Natural killer cell treated with Interleukin-12 subunit alpha and Interleukin-12 subunit beta and Interleukin-15 and Interleukin-18, amount 100 ng/mL, for 72 hours (primary cell): ENCODE measurements at places on chromosomes 6 and 20. TPM values are rescaled to one million over a fixed set of nuclear protein-coding genes. Genes with fewer than 3 reads are reported as not detected.

The EYA2 gene
- not detected for total RNA-seq

The FOXQ1 gene
- not detected for total RNA-seq

The PTPRT gene
- not detected for total RNA-seq

GRCh38 chr6:127630800-127631199 is 53.8 kb downstream of the C6orf58 start:
- no peaks in the 10 kb centered on the region for H3K4me1 ChIP-seq
- H3K36me3 ChIP-seq, result no peaks in the 10 kb centered on the region

GRCh38 chr6:31948306-31948705 is 2.4 kb downstream of the CFB start:
- H3K36me3 ChIP-seq, result peaks cover 5% of the 10 kb centered on the region
- H3K27ac ChIP-seq, result no peak overlapping the region
- peaks cover 12% of the 10 kb centered on the region for H3K27me3 ChIP-seq
- H3K4me3 ChIP-seq, result no peak overlapping the region
- H3K4me1 ChIP-seq, result peaks cover 8% of the 10 kb centered on the region
- DNase-seq, result no peak

- H3K4me1 ChIP-seq, result peaks cover 56% of the 10 kb centered on the region
- peaks cover 19% of the 10 kb centered on the region for H3K27me3 ChIP-seq
- peaks cover 12% of the 10 kb centered on the region for H3K36me3 ChIP-seq
Observed at GRCh38 chr20:23928788-23929187, 49.2 kb upstream of the CST5 start.

- DNase-seq, result no peak
- peaks cover 12% of the 10 kb centered on the region for H3K36me3 ChIP-seq
- H3K4me1 ChIP-seq, result no peaks in the 10 kb centered on the region
- H3K4me3 ChIP-seq, result no peak overlapping the region
- no peak overlapping the region for H3K27ac ChIP-seq
Observed at GRCh38 chr20:48448666-48449600, 378.9 kb downstream of the PREX1 start.

The PPIL6 gene
- total RNA-seq, result not detected

DNA sequence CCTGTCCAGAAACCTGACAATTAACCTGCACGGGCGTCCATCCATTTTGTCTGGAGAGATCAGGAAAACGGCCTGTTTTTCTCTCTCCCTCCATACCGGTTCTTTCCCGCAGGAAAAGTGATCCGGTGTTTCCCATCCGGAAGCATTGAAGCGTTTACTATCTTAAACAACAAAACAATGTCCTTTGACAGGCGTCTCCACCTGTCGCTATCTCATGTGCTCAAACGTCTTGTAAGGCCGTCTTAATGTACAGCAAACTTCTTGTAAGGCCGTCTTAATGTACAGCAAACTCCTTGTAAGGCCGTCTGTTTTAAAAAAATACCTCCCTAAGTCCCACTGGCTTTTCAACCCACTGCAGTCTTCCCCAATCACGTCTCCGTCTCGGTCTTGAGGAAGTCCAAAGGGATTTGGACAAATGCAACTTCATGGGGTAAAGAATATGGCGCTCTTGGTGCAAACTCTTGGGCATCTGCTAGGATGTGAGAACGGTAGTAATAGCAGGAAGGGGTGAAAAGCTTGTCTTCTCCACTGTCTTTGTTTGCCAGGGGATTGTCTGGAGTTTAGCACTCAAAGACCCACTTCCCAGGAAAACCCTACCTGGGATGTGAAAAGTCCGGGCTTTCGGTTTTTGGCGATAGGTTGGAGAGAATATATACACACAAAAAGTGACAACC is 29.9 kb upstream of the TRIM27 start:
- DNase-seq, result no peak
- no peaks in the 10 kb centered on the region for H3K36me3 ChIP-seq
- H3K4me1 ChIP-seq, result peaks cover 19% of the 10 kb centered on the region
- H3K4me3 ChIP-seq, result peak overlapping the region; percentile 64
- H3K27ac ChIP-seq, result peak overlapping the region; percentile 61

DNA sequence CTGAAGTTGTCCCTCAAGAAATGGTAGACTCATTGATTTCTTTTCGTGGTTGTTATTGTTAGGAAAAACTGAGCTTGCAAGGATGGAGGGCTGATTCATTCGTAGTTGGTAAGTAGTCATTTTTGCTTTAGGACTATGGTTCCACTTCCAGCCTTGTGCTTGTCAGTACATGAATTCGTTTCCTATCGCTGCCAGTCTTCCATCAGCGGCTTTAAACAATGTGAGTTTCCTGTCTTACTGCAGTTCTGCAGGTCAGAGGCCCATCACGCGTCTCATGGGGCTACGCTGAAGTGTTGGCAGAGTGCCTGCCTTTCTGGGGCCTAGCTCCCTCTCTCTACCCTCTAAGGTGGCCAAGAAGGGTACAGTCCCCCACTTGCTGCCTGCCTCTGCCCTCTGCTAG is 11.4 kb upstream of the MDFI start:
- H3K27me3 ChIP-seq, result peaks cover 25% of the 10 kb centered on the region
- H3K4me1 ChIP-seq, result peaks cover 11% of the 10 kb centered on the region
- no peak for DNase-seq
- H3K4me3 ChIP-seq, result no peak overlapping the region
- H3K36me3 ChIP-seq, result no peaks in the 10 kb centered on the region

GRCh38 chr6:53020005-53020744 is 25.1 kb upstream of the GSTA4 start:
- H3K27me3 ChIP-seq, result no peaks in the 10 kb centered on the region
- peaks cover 3% of the 10 kb centered on the region for H3K4me1 ChIP-seq
- DNase-seq, result no peak
- H3K4me3 ChIP-seq, result no peak overlapping the region
- peaks cover 10% of the 10 kb centered on the region for H3K36me3 ChIP-seq

The TINAG gene
- not detected for total RNA-seq

DNA sequence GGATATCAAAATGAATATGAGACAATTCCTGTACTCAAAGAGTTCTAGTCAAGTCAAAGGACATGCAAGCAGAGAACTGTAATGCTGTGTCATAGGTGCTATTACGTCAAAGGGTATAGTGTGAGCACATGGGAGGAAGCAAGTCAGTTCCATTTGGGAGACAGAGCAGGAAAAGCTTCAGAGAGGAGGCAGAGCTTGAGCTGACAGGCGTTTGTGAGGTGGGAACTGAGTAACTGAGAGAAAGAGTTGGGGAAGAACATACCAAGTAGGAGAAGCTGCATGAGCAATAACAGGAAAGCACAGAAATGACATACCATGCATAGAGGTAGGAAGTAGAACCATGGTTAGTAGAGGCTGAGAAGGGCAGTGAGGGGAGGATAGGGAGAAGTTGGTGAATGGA is 15.2 kb upstream of the SSR1 start:
- H3K36me3 ChIP-seq, result no peaks in the 10 kb centered on the region
- peaks cover 11% of the 10 kb centered on the region for H3K4me1 ChIP-seq
- DNase-seq, result no peak
- no peak overlapping the region for H3K4me3 ChIP-seq

DNA sequence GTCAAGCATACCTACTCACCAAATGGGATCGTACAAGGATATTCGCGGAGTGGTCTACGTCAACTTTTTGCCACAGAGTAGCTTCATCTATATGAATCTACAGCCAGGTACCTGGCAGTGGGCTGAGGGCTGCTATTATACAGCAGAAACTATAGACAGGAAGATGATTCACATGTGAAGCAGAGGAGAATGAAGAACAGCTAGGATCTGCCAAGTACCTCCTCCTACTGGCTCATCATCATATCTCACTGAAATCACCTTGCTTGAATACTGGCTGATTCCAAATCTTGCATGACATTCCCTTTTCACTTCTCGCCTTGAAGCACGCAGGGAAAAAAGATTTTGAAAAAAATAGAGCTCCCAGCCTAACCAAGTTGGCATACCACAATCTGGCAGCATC is 488.7 kb upstream of the NRSN1 start:
- no peak for DNase-seq
- H3K4me1 ChIP-seq, result no peaks in the 10 kb centered on the region
- no peak overlapping the region for H3K27ac ChIP-seq
- H3K27me3 ChIP-seq, result no peaks in the 10 kb centered on the region
- H3K4me3 ChIP-seq, result no peak overlapping the region

The GPX5 gene
- total RNA-seq, result not detected

DNA sequence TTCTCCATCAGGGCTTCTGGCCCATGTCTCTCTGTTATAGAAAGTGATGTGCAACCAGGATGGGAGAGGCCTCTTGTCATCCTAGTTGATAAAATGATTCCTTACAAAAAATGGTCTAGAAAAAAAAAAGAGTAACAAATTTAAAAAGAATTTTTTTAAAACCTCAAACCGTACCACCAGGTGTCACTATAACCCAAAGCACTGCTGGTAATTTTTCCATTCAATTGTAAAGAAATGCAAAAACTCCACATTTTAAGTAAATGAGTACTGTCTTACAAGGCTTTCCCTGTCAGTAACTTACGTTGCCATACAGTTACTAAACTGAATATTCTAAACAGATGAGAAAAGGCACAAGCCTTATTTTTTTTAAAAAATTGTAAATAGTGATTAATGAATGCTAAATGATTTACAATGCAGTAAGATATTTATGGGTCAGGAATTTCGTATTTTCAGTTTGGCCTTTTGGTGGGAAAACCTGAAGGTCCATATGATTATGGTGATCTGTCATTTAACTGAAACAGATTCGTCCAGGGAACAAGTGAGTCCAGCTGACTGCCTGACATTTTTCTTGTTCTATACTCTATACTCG is 95.4 kb downstream of the OGFRL1 start:
- H3K27me3 ChIP-seq, result peaks cover under 1% of the 10 kb centered on the region
- H3K4me1 ChIP-seq, result no peaks in the 10 kb centered on the region
- H3K36me3 ChIP-seq, result no peaks in the 10 kb centered on the region
- no peak overlapping the region for H3K4me3 ChIP-seq
- no peak overlapping the region for H3K27ac ChIP-seq
- no peak for DNase-seq
